ENCODE measurements at places on chromosomes 5 and 9.

- no peak for DNase-seq
Measured at GRCh38 chr5:6774721-6775204, 61.5 kb downstream of the TENT4A start.

GRCh38 chr5:96300976-96301375 lies 132.1 kb downstream of the PCSK1 start:
- DNase-seq = no peak

DNA sequence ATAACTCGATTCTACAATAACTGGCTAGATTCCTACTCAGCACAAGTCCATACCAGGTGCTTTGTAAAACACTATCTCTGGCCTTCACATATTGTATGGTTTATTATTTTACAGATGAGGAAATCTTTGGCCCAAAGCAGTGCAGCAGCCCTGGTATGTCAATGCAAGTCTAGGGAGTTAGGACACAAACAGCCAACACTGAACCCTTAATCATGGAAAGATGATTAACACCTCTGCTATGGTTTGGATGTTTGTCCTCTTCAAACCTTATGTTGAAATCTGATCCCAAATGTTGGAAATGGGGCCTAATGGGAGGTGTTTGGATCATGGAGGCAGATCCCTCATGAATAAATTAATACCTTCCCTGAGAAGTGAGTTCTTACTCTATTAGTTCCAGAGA lies 76.6 kb downstream of the MAPKAP1 start:
- no peak for DNase-seq

GRCh38 chr5:120544043-120544442 lies 79.9 kb downstream of the PRR16 start:
- no peak for DNase-seq

- no peak for DNase-seq
Measured at GRCh38 chr9:127980060-127980705, 606 bp downstream of the EEIG1 start.

GRCh38 chr9:91182429-91183225 lies 179.1 kb downstream of the AUH start:
- no peak for DNase-seq

GRCh38 chr5:96236051-96236450 lies 197.0 kb downstream of the PCSK1 start:
- no peak for DNase-seq

DNA sequence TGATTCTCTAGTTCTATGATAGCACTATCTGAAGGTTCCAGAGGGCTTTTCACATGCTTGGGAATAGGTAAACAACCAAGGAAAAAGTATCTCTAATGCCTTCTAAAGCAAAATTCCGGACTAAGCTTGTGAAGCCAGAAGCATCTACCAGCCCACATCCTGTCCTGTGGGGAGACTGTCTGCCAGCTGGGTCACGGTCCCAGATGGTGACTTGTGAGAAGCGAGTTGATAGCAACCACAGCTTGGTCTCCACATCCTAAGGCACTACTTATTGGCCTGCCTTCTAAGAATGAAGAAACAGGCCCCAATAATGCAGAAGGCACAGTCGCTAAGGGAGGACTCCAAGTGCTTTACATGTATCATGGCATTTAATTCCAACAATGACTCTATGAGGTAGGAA lies 184.1 kb upstream of the ADRA1B start:
- DNase-seq = no peak

GRCh38 chr9:27572061-27572460 lies 1.2 kb downstream of the C9orf72 start:
- no peak for DNase-seq

GRCh38 chr9:69386651-69387050 lies 61.6 kb downstream of the ENTREP1 start:
- no peak for DNase-seq

DNA sequence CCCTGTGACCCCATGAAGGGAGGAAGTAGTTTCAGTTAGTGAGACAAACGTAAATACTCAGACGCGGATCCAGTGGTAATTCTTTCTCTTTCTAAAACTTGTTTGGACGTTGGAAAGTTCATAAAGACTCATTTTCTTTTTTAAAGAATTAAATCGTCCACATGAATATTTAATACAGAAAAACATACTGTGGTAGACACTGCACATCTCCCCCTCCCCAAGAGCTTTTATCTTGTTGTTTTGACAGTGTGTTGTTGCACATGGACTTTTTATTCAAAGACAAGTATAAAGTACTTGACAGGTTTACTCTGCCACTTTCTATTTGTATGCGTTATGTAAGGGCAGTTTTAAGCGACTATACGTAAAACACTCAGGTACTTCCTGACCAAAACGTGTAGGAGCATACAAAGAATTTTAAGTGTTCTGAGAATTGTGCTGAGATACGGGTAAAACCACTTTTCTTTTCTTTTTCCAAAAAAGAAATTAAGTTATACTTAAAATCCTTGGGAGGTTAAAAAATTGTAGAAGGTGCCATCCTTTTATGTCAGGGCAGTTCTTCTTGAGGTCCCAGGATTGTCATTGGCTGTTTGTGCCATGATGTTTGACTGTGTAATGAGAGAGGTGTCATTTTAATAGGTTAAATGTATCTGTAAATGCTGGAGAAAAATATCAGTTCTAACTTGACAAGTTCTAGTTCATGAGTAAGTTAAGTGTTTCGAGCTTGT lies 1.3 kb downstream of the NIPBL start:
- peak; percentile 34 for DNase-seq

- no peak for DNase-seq
Measured at GRCh38 chr9:18255747-18256146, 218.2 kb upstream of the ADAMTSL1 start.
